ENCODE measurements at places on chromosomes 5 and 9.
A peak's percentile ranks its signal among the peaks of the same experiment; 100 is the strongest.

GRCh38 chr5:169190849-169191248, 110.1 kb downstream of the SLIT3 start:
- no peak for DNase-seq

GRCh38 chr5:179113945-179114641, 53.9 kb downstream of the ZNF354C start:
- DNase-seq: no peak

DNA sequence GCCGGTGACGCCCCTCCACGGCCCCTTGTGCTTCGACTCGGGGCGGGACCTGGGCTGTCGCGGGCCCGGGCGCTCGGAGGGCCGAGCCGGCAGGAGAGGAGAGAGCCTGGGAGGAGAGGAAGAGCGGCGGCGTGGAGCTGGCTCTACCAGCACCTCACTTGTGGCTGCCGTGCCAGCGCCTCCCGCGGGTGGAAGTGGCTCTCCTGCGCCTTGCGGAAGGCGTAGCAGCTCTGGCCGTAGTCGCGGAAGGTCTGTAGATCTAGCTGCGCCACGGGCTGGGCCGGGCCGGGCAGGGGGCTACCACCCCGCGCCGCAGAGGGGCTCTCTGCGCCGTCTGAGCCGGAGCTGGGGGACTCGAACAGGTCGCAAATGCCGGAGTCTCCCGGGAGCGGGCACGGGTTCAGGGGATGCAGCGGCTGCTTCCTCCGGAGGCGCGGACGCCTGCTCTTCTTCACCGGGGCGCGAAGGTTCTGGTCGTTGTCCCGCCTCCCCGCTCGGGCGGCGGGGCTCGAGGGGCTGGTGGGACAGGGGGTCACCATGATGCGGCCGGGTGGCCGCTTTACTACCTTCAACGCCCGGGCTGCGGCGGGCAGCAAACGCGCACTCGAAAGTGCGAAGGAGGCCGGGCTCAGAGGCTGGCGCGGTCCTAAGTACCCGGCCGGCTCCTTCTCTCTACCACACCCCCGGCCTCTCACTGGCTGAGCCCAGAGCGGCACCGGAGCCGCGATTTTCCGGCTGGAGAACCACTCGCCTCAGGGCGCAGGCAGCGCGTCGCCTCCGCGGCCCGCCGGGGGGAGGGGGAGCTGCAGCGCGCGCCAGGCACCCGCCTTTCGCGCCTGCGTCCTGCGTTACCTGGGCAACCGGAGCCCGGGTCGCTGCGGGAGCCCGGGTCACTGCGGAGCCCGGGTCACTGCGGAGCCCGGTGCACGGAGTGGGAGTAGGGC, at the start of gene CCNO:
CCNO (minus strand) TSS at position 624 of the 944 bp plus-strand sequence; CDS start at position 539, 85 bp downstream.
- no peak for DNase-seq

DNA sequence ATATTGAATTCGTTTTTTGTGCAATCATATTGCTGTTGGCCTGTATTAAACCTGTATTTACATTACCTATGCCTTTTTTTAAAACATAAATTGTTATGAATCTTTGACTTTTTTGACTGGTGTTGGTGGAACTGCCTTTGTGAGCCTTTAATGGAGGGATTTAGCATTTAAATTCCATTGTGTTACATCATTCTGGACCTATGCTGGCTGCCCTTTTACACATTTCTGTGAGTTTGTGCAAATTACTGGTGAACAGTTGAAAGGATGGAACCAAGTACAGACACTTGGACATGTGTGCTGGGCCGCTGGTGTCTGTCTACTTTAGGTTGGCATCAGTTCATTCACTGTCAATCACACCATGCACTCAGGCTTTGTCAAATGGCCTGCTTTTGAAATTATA, 3.4 kb downstream of the SNX18 start:
- DNase-seq: no peak

- DNase-seq: peak; percentile 21
These were observed 35.4 kb downstream of the UBE2R2 start for GRCh38 chr9:33852216-33852826.

- no peak for DNase-seq
These were observed 12.9 kb upstream of the WDR38 start for GRCh38 chr9:124840300-124840833.

GRCh38 chr5:125125031-125125823, 378.8 kb upstream of the ZNF608 start:
- no peak for DNase-seq

GRCh38 chr9:96052686-96053085, 177.2 kb downstream of the ERCC6L2 start:
- no peak for DNase-seq

DNA sequence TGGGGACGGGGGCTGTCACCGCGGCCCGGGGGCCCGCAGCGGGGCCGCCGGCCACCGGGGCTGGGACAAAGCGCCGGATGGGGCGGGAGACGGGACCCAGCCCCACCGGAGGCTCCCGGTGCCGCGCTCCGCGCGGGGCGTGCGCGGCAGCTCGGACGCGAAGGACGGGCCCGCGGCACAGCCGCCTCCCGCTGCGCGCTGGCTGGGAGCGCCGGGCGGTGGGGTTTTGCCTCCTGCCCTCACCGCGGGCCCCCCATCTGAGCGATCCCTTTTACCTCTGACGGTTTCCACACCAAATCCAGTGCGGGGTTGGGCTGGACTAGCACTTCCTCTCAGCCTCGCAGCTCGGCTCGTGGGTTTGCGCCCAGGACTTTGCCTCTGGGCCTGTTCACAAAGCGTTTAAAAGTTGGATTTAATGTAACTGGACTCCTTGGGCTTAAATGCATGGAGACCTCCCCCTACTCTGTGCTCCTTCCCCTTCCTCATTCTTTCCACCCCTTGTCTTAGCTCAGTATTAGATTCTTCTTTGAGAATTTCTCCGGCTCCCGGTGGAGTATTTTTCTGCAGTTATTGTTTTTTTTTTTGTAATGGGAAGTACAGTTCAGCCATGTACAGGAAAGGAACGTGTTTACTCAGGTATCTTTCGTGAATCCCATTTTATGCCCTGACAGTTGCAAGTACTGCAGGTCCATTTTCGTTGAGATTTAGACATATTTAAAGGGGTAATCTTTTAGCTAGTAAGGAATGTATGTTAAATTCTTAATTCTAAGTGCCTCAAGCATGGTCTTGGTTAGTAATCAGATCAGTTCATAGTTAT, 691 bp downstream of the FCHO2 start:
- DNase-seq: peak; percentile 1

DNA sequence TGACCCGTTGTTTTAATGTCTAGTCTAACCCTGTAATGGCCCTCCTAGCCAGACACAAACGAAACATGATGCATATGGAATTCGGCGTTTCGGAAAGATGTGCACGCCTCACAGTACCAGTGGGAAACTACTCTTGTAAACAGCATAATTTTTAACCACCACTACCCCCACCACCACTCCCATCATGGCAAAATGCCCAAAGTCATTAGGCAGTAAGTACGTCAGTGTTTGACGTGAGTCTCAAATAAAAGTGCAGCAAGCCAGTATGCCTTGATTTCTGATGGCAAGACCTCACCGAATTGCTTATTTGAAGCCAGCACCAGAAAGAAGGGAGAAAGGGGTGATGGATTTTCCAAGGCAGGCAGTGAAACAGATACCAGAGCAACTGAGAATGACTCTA, 71.4 kb downstream of the ADRB2 start:
- no peak for DNase-seq

DNA sequence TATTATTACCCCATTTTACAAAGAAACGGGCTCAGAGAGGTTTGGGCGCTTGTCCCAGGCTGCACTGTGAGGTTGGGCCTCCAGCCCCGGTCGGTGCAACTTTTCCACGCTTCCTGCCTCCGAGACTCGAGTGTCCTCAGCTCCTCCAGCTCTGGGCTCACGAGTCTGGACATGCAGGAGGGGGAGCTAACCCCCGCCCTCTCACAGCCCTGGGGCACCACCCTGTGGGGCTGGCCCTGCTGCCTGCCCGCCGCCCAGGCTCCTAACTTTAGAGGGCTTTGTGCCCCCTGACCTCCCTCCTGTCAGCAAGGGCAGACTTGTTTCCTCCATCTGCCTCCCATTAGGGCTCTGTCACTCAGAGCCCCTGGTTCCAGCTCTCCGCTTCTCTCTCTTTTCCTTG, 4.3 kb upstream of the ASB6 start:
- DNase-seq: no peak

DNA sequence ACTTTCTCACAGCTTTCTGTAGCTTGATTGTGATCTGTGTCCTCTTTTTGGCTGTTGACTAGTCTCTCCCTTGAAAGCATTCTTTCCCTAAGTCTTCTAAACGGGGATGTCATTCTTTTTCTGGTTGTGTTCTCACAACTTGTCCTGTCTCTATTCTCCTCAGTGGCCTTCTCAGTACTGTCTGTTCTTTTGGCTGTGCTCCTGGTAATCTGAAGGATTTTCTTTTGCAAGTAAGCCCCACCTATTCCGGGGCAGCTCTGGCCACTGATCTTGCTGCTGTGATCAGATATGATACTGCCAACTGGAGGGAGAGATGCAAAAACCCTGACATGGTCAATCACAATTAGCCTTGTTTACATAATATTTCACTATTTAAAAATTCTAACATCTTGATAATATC, 172.2 kb downstream of the CDC42SE2 start:
- no peak for DNase-seq

DNA sequence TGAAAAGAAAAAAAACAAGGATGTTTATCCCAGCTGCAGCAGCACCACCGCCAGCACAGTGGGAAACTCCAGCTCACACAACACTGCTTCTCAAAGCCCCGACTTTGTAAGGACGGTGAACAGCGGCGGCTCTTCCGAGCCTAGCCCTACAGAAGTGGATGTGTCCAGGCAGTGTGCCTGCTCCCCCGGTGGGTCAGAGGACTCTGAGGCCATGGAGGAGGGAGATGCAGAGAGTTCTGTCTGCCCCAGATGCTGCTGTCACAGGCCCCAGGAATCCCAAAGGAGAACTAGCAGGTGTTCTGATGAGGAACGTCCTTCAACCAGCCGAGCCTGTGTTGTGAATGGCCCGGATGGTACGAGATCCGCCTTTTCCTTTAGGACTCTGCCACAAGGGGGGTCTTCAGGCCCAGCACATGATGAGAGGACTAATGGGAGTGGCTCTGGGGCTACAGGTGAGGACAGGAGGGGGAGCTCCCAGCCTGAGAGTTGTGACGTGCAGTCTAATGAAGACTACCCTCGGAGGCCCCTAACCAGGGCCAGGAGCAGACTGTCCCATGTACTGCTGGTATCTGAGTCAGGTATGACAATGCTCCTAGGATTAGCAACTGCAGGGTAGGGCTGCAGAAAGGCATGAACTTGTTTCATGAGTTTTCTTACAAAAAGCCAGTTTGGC, 43.7 kb downstream of the FBXO38 start:
- no peak for DNase-seq

- DNase-seq: no peak
These were observed 104.0 kb downstream of the ATP10B start for GRCh38 chr5:160747987-160748386.

GRCh38 chr5:126846344-126846743, 69.4 kb downstream of the LMNB1 start:
- DNase-seq: no peak

GRCh38 chr9:88775037-88775471, 216.2 kb upstream of the S1PR3 start:
- DNase-seq: no peak

GRCh38 chr5:116404792-116405191, 169.8 kb downstream of the SEMA6A start:
- no peak for DNase-seq

GRCh38 chr5:167835146-167835545, 456.3 kb upstream of the WWC1 start:
- DNase-seq: no peak

- DNase-seq: no peak
These were observed 69.8 kb downstream of the CMYA5 start for GRCh38 chr5:79759436-79759835.

DNA sequence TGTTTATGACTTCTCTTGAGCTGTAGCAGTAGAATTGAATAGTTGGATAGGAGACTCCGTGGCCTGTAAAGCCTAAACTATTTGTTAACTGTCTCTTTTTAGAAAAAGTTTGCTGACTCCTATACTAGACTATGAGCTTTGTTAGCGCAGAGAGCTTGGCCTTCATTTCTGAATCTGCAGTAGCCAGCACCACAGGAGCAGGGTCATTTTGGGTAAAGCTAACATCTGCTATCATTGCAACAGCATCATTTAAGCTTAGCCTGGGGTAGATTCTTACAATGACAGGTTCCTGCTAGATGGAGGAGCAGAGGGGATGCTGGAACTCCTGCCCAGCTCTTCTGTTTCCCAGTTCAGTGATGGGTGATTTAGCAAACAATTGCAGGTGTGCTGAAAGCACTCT, 133.7 kb upstream of the ASTN2 start:
- DNase-seq: no peak

DNA sequence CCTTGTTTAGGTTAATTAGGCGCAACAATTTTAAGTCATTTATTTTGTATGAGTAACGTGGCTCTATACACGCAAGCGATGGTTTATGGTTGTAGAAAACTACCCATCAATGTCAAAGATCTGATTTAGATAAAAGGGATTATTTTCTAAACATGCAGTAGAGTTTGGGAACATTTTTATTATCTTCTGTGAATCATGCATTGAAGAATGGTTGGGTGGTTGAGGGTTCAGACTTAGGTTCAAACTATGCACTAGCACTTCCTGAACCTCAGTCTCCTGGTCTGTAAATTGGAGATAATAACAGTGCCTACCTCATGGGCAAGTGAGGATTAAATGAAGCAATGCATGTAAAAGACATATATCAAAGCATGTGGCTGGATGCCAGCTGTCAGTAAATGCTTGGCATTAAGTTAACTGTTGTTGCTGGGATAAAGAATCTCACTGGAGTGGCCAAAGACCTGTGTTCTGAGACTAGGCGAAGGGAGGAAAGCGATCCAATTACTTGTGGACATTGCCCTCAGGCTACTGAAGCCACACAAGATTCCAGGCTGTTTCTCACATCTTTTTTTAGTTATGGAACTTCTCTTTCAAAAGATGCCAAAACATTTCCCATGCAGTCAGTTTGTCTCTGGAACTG, 1.1 kb upstream of the OTULINL start:
- no peak for DNase-seq

DNA sequence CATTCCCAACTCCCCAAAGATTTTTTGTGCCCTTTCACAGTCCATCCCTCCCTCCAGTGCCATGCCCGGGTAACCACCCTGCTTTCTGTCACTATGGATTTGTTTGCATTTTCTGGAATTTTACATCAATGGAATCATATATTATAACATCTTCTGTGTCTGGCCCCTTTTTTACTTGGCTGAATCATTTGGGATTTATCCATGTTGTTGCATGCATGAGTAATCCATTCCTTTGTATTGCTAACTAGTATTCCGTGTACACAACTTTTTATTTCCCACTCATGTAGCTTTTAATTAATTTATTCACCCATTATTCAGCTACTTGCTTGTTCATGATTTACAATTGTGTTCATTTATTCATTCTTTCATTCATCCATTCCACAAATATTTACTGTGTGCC, 94.1 kb downstream of the FGF18 start:
- DNase-seq: no peak

Data from activated CD8-positive, alpha-beta memory T cell treated with anti-CD3 and anti-CD28 coated beads for 1 hour (primary cell).